ENCODE measurements at places on chromosomes 1 and 21. TPM values are rescaled to one million over a fixed set of nuclear protein-coding genes. Genes with fewer than 3 reads are reported as not detected.
A peak's percentile ranks its signal among the peaks of the same experiment; 100 is the strongest.

The VASH2 gene
- 0.25 TPM for polyA plus RNA-seq

GRCh38 chr1:182446033-182446669, 3.8 kb upstream of the RGSL1 start:
- no peak overlapping the region for H3K27ac ChIP-seq
- H3K4me1 ChIP-seq, result no peaks in the 10 kb centered on the region
- peak; percentile 3 for DNase-seq

DNA sequence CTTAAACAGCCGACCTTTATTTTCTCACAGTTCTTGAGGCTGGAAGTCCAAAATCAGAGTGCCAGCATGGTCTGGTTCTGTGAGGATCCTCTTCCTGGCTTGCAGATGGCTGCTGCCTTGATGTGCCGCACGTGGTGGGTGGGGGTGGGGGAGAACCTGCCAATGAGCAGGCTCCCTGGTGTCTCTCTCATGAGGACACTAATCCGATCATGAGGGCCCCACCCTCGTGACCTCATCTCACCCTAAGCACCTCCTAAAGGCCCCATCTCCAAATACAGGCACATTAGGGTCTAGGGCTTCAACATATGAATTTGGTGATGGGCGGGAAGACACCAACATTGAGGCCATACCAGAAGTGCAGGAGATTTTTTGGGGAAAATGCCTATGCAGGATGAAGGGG, 37.8 kb downstream of the ACTN2 start:
- no peaks in the 10 kb centered on the region for H3K4me1 ChIP-seq
- H3K27ac ChIP-seq, result no peak overlapping the region
- H3K27me3 ChIP-seq, result no peaks in the 10 kb centered on the region
- DNase-seq, result no peak
- H3K4me3 ChIP-seq, result no peak overlapping the region

GRCh38 chr1:155961937-155962336, 16.4 kb downstream of the ARHGEF2 start:
- no peaks in the 10 kb centered on the region for H3K27me3 ChIP-seq

GRCh38 chr1:24919791-24920532, 10.1 kb downstream of the RUNX3 start:
- H3K27ac ChIP-seq, result peak overlapping the region; percentile 98
- peaks cover 90% of the 10 kb centered on the region for H3K4me1 ChIP-seq
- H3K27me3 ChIP-seq, result no peaks in the 10 kb centered on the region
- no peak for DNase-seq
- H3K4me3 ChIP-seq, result peak overlapping the region; percentile 67

The ITLN1 gene
- not detected for polyA plus RNA-seq

DNA sequence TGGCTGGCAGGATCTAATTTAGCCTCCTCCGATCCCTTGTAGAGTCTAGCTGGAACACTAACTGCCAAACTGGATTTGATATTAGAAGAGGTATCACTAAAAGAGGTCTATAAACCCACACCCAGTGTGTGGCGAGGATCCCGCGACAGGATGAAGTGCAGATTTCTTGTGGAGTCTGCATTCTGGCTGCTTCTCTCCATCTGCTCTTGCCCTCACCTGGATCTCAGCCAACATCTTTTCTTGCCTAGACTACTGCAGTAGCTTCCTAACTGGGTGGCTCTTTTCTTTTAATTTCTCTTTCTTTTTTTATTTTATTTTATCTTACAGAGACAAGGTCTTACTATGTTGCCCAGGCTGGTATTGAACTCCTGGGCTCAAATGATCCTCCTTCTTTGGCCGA, 48.9 kb upstream of the CAPZB start:
- no peaks in the 10 kb centered on the region for H3K4me1 ChIP-seq
- no peaks in the 10 kb centered on the region for H3K36me3 ChIP-seq
- no peak overlapping the region for H3K27ac ChIP-seq
- no peak overlapping the region for H3K4me3 ChIP-seq
- DNase-seq, result no peak
- no peaks in the 10 kb centered on the region for H3K27me3 ChIP-seq

DNA sequence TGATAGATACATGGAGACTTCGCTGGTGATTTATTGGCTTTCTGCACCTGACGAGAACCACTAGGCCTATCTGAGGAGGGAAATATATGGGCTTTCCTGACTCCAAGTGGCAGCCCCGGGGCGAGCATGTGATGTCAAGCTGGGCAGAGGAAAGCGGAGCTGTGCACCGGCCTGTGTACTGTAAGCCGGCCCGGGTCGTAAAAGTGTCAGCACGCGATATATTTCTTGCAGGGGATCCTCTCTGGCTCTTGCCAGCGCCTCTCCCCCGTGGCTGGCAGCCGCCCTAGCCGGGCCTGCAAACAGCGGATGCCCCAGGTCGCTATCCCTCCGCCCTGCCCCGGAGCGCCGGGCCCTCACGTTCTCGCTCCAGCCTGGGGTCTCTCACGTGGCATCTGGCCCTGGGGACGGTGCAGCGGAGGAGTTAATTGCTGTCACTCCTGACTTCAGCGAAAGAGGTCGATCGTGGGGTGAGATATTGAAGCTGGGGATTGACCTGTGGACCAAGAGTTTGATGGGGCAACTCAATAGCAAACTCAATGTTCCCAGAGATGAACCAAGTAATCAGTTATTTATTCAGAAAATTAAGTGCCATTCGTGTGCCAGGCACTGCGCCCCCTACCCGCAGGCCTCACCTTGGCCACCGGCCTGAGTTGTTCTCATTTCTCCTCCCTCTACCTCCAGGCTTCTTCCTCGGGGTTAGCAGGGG, 41.0 kb upstream of the HAO2 start:
- no peak for DNase-seq
- peaks cover 8% of the 10 kb centered on the region for H3K27me3 ChIP-seq
- H3K36me3 ChIP-seq, result no peaks in the 10 kb centered on the region
- no peak overlapping the region for H3K27ac ChIP-seq

DNA sequence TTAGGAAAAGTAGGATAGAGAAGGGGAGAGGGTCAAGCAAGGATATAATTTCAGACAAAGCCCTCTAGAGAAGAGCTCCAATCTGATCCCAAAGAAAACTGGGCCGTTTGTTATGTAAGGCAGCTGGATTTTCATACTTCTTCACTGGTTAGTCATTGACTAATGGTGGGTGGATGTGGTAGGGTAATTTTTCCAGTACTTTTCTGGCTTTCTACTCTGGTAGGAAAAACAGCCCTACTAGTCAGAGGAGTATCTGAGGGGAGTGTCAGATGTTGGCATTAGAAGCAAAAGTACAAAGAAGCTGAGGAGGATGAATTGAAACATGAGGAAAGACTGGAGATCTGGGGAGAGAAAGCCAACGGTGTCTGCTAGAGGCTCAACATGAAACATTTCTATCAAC, 145.3 kb downstream of the TNFSF18 start:
- no peak overlapping the region for H3K4me3 ChIP-seq
- no peaks in the 10 kb centered on the region for H3K36me3 ChIP-seq
- H3K4me1 ChIP-seq, result no peaks in the 10 kb centered on the region
- no peak overlapping the region for H3K27ac ChIP-seq

The DYNLT4 gene
- polyA plus RNA-seq, result 2.6 TPM

- no peak for DNase-seq
- no peaks in the 10 kb centered on the region for H3K27me3 ChIP-seq
- peaks cover 10% of the 10 kb centered on the region for H3K36me3 ChIP-seq
- no peak overlapping the region for H3K4me3 ChIP-seq
Observed at GRCh38 chr1:231690059-231690458, 63.5 kb downstream of the DISC1 start.

GRCh38 chr1:220001095-220001501, 45.2 kb downstream of the EPRS1 start:
- H3K4me1 ChIP-seq, result no peaks in the 10 kb centered on the region
- no peak for DNase-seq
- H3K4me3 ChIP-seq, result no peak overlapping the region
- no peaks in the 10 kb centered on the region for H3K27me3 ChIP-seq
- peaks cover 74% of the 10 kb centered on the region for H3K36me3 ChIP-seq

The LRRC53 gene
- not detected for polyA plus RNA-seq

DNA sequence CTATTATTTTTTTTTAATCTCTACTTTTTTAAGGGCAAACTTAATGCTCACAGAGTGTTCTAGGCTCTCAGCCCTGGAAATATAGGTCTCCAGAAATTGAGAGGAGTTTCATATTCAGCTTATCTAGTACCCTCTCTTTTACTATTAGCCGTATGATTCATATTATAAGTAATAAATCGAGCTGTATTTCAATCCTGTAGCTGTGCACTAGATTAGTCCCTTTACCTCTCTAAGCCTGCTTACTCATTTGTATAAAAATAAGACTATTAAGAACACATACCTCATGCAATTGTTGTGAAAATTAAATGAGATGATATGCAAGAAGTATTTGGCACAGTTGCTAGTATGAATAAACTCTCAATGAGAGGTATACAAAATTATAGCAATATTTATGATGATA, 128.2 kb upstream of the HOOK1 start:
- H3K36me3 ChIP-seq, result no peaks in the 10 kb centered on the region
- H3K4me1 ChIP-seq, result no peaks in the 10 kb centered on the region
- no peak overlapping the region for H3K4me3 ChIP-seq
- no peaks in the 10 kb centered on the region for H3K27me3 ChIP-seq
- no peak for DNase-seq

DNA sequence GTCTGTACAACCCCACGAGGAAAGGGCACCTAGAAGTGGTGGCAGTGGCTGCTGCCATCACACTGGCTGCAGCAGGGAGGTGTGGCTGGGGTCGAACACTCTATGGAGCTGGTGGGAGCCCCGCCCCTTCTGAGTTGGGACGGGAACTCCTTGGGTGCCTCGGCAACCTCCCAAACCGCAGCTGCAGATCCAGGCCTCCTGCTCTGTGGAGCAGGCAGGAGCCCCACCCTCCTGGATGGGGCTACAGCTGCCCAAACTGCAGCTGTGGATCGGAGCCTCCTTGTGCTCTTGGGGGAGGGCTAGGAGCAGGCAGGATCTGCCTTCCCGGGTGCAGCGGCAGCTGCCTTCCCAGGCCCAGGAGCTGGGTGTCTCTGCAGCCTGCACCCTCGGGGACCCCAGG, 38.9 kb upstream of the TARDBP start:
- no peaks in the 10 kb centered on the region for H3K4me1 ChIP-seq
- no peak overlapping the region for H3K4me3 ChIP-seq
- DNase-seq, result no peak
- no peak overlapping the region for H3K27ac ChIP-seq
- no peaks in the 10 kb centered on the region for H3K27me3 ChIP-seq

The ZNF593 gene
- polyA plus RNA-seq, result 40.3 TPM

DNA sequence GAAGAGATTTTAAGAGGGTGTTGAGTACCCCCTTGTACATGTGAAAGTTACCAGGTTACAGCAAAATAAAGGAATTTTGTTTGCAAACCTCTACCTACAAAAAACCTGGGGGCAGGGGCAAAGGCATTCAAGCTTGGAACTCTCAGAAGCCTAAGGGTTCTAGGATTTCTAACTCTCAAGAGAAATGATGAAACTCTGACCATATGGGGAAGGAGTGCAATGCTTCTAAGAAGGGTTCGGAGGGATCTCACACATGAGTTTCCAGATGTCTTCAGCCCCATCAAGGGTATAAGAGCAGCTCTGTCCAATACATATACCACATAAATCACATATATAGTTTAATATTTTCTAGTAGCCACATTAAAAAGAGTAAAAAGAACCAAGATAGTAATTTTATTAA, 7.3 kb upstream of the FCGR2A start:
- no peak overlapping the region for H3K4me3 ChIP-seq
- H3K4me1 ChIP-seq, result no peaks in the 10 kb centered on the region
- no peak for DNase-seq
- no peak overlapping the region for H3K27ac ChIP-seq
- no peaks in the 10 kb centered on the region for H3K36me3 ChIP-seq

The NUDT4B gene
- 9.1 TPM for polyA plus RNA-seq

GRCh38 chr21:15052459-15052763, 12.4 kb downstream of the NRIP1 start:
- peaks cover 2% of the 10 kb centered on the region for H3K27me3 ChIP-seq
- H3K4me1 ChIP-seq, result peaks cover 7% of the 10 kb centered on the region
- peak overlapping the region; percentile 48 for H3K4me3 ChIP-seq
- DNase-seq, result no peak

The MYCL gene
- polyA plus RNA-seq, result 0.13 TPM

DNA sequence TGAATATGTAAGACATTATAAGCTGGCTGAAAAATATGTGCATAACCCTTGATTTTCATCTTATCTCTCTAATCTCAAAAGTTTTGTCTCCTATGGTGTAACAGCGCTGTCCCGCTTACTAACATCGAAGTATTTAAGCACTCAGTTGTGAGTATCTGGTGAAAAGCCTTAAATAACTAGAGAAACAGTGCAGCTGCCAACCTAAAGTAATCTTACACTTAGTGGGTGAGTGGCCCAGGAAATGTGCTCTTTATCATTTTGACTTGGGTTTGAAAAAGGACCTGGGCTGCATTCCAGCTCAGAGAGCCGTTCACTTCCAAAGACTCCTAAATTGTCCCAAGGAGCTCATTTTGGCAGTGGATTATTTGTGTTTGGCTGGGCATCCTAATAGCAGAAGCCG, 225.9 kb downstream of the SPATA17 start:
- no peaks in the 10 kb centered on the region for H3K36me3 ChIP-seq
- DNase-seq, result no peak
- H3K27ac ChIP-seq, result no peak overlapping the region
- no peaks in the 10 kb centered on the region for H3K4me1 ChIP-seq
- H3K27me3 ChIP-seq, result no peaks in the 10 kb centered on the region

- no peaks in the 10 kb centered on the region for H3K27me3 ChIP-seq
- H3K36me3 ChIP-seq, result no peaks in the 10 kb centered on the region
- DNase-seq, result no peak
- no peak overlapping the region for H3K27ac ChIP-seq
- no peaks in the 10 kb centered on the region for H3K4me1 ChIP-seq
Observed at GRCh38 chr1:36471830-36472641, 7.9 kb upstream of the MRPS15 start.

DNA sequence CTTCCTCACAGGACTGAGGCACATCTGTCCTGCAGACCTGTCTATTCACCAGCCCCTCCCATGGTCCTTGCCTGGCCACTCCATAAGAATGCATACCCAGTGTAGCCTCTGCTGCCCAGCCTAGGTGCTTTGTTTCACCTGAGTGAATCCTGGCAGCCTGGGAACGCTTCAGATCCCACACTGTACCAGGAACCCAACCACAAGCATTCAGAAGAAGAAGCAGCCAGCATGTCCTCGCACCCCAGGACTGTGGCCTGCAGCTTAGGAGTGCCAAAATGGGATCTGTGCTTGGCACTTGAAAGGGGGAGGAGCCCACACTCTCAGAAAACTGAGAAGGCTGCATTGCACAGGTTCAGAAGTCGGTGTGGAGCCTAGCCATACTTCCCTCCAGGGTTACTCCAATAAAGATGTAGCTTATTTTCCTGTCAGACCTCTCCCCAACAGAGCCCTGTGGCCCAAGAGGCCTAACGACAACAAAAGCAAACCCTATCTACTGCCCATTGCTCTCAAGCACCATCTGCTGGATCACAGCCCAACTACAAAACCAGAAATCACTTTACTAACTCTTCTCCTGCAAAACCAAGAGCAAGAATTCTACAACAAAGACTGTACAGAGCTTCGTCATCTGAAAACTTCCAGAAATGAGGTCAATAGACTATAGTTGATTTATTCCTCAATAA, 923.1 kb upstream of the NEGR1 start:
- H3K36me3 ChIP-seq, result no peaks in the 10 kb centered on the region
- H3K4me1 ChIP-seq, result no peaks in the 10 kb centered on the region
- H3K27me3 ChIP-seq, result no peaks in the 10 kb centered on the region
- no peak for DNase-seq
- H3K27ac ChIP-seq, result no peak overlapping the region
- H3K4me3 ChIP-seq, result no peak overlapping the region

GRCh38 chr1:31326461-31326860, 29.6 kb downstream of the ZCCHC17 start:
- no peak overlapping the region for H3K27ac ChIP-seq
- H3K36me3 ChIP-seq, result peaks cover 7% of the 10 kb centered on the region
- no peak overlapping the region for H3K4me3 ChIP-seq
- no peak for DNase-seq
- no peaks in the 10 kb centered on the region for H3K27me3 ChIP-seq

The AKR7A2 gene
- 110 TPM for polyA plus RNA-seq
